Fibroblast of skin of right biceps (primary cell): ENCODE measurements at places on chromosomes 5 and 9.

- DNase-seq = peak; percentile 84
Measured at GRCh38 chr5:111530298-111530740, 18.0 kb upstream of the STARD4 start.

DNA sequence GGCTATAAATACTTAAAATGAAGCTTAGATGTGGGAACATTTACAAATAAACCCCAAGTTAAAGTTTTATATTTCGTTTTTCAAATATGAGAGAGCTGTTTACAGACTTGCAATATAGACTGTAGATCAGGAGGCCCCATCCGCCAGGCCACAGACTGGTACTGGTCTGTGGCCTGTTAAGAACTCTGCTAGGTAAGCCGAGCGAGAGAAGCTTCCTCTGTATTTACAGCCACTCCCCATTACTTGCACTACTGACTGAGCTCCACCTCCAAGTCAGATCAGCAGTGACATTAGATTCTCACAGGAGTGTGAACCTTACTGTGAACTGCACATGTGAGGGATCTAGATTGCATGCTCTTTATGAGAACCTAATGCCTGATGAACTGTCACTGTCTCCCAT, 561.4 kb upstream of the FAM174A start:
- DNase-seq = no peak

GRCh38 chr5:61732369-61732768, 400.3 kb downstream of the ZSWIM6 start:
- no peak for DNase-seq

GRCh38 chr9:12859704-12860251, 85.0 kb downstream of the LURAP1L start:
- peak; percentile 81 for DNase-seq

GRCh38 chr9:91465420-91465819, 41.8 kb upstream of the NFIL3 start:
- peak; percentile 74 for DNase-seq

DNA sequence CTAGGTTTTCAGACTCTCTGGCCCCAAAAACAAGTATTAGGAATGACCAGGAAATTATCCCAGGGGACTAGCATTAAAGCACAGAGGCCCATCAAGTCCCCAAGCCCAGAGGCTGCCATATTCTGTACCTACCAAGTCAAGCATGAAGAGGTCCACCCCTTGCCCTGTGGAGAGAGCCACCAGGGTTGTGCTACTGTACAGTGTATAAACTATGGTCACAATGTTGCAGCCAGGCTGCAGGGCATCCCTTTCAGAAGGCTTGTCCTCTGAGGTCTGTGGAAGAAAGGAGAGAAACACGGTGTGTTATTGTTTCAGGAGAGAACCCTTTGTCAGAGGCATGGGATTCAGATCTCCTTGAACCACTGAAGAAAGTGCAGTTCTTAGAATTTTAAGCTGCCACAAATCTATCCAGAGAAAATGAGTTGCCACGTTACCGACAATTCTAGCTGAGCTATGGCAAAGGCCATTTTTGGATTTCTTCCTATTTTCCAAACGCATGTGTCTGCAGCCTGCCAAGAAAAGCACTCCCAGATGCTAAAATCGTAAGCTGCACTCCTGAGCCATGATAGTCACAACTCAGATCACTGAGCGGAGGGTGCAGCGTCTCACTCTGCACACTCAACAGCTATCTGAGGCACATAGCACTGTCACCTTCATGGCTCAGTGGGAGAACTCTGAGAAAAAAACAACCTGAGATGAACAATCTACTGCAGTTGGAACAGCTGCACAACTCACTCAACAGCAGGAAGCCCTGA, 45.5 kb upstream of the SPATA31E1 start:
- peak; percentile 17 for DNase-seq

GRCh38 chr5:103902893-103903292, 340.3 kb upstream of the NUDT12 start:
- no peak for DNase-seq

DNA sequence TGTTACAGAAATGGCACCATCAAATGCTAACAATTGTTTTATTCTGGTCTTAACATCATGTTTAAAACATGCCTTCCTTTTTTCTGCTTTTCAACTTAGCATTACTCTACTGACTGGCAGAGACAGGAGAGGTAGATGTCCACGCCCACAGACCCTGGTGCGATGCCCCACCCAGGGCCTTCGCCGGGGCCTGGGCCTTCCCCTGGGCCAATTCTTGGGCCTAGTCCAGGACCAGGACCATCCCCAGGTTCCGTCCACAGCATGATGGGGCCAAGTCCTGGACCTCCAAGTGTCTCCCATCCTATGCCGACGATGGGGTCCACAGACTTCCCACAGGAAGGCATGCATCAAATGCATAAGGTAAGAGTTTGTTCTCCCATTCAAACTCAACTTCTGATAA, 13.7 kb downstream of the SMARCA2 start:
- DNase-seq = no peak

GRCh38 chr9:70197216-70198044, 61.3 kb upstream of the SMC5 start:
- DNase-seq = no peak

GRCh38 chr5:89034588-89034987, 151.6 kb upstream of the MEF2C start:
- DNase-seq = no peak

DNA sequence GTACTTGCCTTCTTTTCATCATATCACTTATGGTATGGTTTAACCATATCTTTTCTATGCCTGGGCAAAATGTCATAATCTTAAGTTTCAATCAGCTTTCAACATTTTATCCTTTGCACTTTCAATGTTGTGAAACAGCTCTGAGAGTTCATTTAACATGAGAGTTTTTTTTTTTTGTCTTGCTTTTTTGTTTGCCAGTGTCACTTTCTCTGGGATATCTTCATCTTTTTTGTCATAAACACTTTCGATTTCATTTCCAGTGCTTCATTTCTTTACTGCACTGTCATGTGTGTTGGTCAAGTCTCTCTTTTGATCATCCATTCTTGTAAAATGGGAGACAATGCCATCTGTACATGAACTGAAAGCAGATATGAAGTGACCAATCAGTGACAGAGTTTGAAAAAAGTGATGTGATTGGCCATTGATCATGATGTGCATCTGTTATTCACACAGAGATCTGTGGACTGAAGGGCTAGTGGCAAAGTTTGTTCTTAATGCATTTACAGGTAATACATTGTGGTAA, 7.5 kb upstream of the POU5F2 start:
- no peak for DNase-seq
